ENCODE measurements at places on chromosomes 2 and 18.

DNA sequence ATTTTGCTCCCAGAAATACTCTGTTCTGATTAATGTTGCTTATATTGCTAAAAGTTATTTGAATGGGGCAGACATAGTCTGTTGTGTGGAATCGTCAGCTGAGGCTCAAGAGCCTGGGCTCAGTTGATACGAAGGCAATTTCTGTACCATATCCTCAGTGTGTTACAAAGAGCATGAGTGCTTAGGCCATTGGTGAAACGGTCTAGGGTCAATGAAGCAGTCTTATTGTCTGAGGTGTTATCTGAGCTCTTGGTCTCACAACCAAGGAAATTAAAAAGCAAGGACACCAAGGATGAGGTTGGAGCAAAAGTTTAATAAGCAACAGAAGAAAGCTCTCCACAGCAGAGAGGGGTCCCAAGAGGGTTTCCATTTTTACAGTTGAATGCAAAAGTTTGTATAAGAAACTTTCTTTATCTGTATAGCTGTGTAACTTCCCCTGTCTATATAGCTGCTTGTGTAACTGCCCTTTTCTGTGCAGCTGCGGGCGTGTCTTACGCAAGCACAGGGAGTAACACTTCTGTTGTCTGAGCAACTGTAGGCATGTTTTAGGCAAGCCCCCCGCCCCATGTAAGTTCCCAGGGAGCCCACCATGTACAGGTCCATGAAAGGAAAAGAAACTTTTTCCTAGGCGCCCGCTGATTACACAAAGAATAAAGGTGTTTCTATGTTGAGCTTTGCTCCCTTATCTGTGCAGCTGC is 40.6 kb upstream of the DSC1 start:
- DNase-seq = no peak

DNA sequence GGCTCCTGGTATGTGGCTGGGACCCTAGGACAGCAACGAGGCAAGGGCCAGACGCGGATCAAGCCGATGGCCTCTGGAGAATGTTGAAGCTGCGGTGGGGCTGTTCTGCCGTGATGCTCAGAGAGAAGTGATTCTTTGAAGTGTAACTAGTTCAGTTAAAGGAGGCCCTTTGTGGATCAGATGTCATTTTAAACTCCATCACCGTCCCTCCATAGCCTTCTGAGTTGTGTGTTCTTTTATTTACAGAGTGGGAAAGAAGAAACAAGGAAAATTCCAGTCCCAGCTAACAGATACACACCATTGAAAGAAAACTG is 403 bp downstream of the PNO1 start:
- DNase-seq = no peak

GRCh38 chr2:168156661-168157060 is 90.7 kb downstream of the STK39 start:
- no peak for DNase-seq

DNA sequence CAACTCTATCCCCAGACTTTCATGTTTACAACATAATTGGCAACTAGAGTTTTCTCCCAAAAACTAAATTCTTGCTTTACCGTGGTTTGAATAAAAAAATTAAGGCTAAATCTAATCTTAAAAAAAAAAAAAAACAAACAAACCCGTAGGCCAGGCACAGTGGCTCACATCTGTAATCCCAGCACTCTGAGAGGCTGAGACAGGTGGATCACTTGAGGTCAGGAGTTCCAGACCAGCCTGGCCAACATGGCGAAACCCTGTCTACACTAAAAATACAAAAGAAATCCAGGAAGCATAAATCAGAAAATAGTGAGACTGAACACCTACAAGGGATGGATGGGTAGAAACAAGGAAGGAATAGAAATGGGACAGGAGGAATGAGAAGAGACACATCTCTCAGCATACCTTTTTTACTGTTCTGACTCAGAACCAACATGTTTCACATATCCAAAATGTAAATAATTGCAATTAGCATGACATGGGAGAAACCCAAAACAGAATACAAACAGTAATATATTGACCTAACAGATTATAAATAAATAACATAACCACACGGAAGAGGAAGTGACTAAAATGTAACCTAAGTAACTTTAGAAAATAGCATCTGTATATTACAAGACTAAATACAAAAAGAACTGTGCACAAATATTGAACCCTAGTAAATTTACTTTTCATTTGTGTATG is 17.5 kb downstream of the MGAT4A start:
- no peak for DNase-seq
